ENCODE measurements at places on chromosomes 1 and 21.

- DNase-seq, result no peak
Measured at GRCh38 chr1:199954699-199955098, 72.8 kb upstream of the NR5A2 start.

GRCh38 chr1:193540511-193540910, 354.1 kb upstream of the B3GALT2 start:
- DNase-seq, result no peak

GRCh38 chr1:1124786-1125642, 9.1 kb upstream of the C1orf159 start:
- no peak for DNase-seq

DNA sequence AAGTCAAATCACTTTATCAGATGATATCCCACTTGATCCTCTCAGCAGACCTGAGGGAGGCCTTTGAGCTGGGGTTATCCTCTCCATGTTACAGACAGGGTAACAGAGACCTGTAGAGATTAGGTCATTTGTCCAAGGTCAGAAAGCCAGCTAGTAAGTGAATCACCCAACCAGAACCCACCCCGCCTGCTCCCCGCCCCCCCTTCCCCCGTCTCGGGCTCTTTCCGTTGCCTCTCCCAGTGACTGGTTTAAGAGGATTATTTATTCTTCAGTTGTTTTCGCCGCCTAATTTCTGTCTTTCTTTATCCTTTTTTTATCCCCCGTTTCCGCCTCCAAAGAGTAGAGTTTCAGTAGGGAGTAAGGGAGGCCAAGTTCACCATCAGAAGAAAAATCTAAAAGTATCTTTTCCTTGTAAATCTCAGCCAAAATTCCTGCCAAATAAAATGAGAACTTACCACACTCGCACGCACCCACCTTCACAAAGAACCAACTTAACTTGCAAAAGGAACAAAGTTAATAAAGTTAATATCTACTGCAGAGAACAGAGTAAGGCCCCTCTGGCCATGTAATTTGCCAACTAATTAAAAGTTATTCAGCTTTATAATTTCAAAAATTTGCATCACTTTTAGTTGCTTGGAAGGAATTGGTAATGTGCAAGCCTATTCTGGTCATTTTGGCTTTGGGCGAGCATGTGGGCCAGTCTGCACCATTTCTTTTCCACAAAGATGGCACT, 76.8 kb upstream of the TRABD2B start:
- DNase-seq, result no peak

GRCh38 chr1:161439280-161440232, 65.7 kb upstream of the FCGR2A start:
- no peak for DNase-seq

- no peak for DNase-seq
Measured at GRCh38 chr1:45566722-45567121, 16.1 kb downstream of the AKR1A1 start.

All from stimulated activated CD8-positive, alpha-beta memory T cell treated with anti-CD3 and anti-CD28 coated beads, Interleukin-4, amount 100 ng/mL, for 1 hour (primary cell).